Mesendoderm (in vitro differentiated cells): ENCODE measurements at places on chromosomes 4 and X.
A peak's percentile ranks its signal among the peaks of the same experiment; 100 is the strongest.

DNA sequence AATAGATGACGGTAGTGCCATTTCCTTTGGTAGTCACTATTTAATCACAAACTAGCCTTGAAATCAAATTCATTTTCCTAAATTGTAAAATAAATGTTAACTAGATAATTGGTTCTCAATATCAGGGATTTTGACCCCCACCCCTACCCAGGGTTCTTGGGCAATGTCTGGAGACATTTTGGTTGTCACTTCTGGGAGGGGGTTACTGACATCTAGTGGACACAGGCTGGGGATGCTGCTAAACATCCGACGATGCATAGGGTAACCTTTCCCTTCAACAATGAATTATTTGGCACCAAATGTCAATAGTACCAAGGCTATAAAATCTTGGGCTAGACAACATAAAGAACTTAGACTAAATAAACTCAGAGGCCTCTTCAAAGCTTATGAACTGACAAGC, 285.8 kb upstream of the TRPC5 start:
- peak; percentile 25 for DNase-seq

DNA sequence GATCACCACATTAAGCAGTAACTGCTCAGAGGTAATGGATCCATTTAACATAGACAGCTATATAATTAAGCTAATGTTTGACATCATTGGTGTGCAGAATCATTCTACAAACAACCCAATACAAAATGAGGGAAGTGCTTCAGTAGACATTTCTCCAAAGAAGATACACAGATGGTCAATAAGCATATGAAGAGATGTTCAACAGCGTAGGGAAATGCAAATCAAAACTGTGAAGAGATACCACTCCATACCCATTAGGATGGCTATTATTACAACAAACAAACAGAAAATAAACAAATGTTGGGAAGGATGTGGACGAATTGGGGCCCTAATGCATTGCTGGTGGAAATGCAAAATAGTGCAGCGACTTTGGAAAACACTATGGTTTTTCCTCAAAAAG, 294.6 kb downstream of the ANK2 start:
- no peak for DNase-seq

GRCh38 chr4:138686106-138686835, 329.3 kb upstream of the NOCT start:
- DNase-seq, result no peak

DNA sequence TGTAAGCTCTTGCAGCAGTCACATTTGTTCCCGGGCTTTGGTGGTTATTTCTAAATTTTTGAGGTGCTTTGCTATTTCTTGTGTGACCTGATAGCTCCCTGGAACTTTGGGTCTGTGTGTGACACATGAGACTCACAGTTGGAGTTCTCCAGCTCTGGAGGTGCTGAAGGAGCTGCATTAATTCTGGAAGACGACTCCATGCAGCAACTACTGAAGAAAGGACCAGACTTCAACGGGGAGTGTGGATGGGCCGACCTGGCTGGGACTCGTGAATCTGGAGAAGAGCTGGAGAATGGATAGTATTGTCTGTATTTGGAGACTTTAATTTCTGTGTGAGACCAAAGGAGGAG, 1.5 kb downstream of the MRFAP1 start:
- DNase-seq, result no peak

DNA sequence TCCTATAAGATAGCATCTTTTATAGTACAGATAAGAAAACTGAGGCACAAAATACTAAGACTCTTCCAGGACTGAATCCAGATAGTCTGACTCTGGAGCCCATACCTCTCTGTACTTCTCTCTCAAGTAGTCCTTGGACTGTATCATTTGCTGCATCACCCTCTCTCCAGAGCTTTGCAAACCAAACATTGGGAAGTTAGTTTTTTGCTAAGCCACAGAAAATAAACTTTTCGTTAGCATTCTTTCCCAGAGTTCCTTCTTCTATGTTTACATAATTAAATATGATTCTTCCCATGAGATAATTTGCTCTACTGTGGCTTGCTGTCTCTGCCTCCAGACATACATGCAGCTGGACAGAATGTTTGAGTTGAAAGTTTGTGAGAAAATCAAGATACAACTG, 22.0 kb downstream of the PPEF2 start:
- no peak for DNase-seq

DNA sequence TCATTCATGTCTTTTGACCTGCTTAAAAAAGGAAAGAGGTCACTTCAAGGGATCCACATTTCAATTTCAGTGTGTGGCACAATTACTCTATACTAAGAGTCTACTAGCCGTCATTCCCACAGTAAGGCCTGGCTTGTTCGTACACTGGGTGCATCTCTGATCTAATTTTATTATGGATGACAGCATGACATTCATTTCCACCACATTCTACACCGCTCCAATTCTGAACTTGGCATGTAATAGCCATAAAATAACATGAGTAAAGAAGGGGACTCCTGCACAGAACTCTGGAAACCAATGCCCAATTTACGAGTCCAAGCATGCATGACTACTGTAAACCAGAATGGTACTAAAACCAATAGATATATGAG, 51.1 kb downstream of the HAND2 start:
- DNase-seq, result no peak

DNA sequence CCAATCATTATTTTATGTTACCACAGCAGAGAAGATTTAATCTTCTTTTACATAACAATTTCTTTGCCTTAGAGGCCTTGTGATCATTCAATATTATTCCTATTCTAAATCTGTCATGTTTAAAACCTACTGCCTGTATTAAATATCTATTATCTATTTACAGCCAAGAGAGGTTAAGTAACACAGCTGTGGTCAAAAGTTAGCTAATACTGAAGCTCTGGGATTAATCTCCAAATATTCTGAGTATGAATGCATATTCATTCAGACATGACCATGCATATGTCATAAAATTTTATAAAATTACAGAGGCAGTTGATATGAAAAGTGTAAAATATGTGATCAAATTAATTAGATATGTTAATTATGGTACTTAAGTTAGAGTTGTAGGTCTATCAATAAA, 187.9 kb upstream of the MAB21L2 start:
- no peak for DNase-seq

GRCh38 chr4:1792158-1792831, 798 bp upstream of the FGFR3 start:
- DNase-seq, result no peak

- DNase-seq, result peak; percentile 67
These were observed 12.0 kb upstream of the DCHS2 start for GRCh38 chr4:154503598-154503997.

- DNase-seq, result no peak
These were observed 19.9 kb downstream of the DCHS2 start for GRCh38 chr4:154471526-154472331.

GRCh38 chr4:100848841-100849240, 331.0 kb upstream of the EMCN start:
- DNase-seq, result peak; percentile 80

DNA sequence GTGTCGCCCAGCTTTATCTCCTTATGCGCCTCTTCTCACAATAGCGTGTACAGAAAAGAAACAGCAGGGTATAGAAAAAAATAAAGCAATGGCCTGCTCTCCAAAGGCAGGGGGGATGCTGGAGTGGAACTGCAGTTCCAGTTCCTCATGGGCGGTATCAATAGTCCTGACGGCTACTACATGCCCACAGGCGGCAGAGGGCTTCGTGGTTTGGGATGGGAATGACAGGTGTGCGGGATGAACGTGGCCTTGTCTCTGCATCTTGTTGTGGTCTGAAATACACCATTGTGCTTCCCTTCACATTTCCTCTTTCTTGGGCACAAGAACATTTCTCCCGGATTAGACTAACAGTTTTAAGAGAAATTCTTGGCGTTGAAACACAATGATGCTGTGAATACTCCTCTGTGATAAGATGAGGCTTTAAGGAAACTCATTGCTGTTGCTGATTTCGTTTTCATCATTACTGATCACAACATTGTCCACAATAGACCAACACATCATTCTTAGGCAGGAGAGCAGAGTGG, 124.1 kb upstream of the IGFBP7 start:
- no peak for DNase-seq

DNA sequence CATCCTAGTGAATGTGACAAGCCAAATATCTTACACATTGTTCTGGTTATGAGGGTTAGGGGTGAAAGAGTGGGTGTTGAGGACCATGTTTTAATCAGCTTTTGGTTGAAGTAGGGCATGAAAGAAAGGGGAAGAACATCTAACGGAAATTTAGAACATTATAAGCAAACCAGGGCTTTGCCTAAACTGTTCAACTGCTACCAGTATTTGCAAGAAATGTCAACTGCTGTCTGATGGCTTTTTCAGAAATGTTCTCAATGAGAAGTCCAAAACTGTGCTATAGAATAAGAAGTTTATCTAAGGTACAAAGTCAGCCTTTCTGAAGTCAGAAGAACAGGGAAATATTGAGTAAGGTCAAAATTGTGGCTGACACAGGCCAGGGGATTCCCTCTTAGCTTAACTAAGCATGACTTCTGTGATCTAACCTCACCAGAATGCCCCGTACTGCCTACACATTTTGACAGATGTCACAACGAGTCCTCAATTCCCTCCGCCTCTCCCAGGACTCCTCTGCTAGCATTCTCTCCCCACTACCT, 67.1 kb downstream of the DTHD1 start:
- DNase-seq, result no peak

GRCh38 chrX:13007519-13008188, 32.7 kb downstream of the TMSB4X start:
- no peak for DNase-seq

DNA sequence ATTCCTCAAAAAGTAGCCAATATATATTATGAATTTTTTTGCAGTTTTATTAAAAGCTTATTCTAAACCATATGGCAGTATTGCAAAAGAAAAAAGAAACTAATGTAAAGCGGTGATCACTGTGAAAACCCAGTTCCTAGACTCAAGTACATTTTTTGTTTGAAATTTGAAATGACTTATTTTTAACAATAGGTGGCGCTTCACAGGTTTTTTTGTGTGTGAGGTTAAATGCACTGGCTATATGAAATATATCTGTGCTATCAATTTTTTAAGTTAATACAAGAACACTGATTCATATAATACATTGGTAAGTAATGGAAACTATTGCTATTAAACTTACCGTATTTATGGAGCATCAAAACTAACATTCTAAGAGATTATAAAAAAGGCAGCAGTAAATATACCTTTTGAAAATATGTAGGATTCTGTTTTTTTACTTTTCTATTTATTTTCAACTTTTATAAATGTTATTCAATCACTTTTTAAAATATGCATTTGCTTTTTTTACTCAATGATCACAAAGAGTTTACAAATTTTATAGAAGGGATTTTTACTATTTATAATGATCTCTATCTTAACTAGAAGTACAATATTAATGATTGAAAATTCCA, 5.6 kb upstream of the SPRY1 start:
- DNase-seq, result peak; percentile 16

- DNase-seq, result peak; percentile 79
These were observed 19.5 kb downstream of the RELL1 start for GRCh38 chr4:37666625-37667071.

- DNase-seq, result peak; percentile 51
These were observed 24.6 kb upstream of the GPR50 start for GRCh38 chrX:151151665-151152267.

DNA sequence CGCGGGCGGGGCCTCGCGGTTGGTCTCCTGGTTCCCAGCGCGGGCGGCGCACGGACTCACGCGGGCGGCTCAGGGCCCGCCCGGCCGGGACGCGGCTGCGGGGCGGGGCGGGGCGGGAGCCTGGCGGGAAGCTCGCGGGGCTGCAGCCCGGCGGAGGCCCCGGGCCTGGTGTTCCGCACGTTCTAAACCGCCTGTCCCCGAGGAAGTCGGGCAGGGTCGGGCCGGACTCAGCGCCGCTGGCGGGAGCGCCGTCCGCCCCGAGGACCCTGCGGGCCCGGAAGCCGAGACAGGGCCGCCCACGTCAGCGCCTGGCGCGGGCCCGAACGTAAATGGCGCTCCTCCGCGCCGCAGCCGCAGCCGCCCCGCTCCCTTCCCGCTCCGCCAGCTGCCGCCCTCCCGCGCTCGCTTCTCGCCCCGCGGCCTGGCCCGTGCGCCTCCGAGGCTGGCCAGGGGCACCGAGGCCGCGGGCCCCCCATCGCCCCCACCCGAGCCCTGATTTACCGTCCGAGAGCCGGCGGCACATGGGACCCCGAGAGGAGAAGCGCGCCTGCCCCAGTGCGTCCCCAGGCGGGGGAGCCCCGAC, 309 bp upstream of the CTBP1 start:
- peak; percentile 89 for DNase-seq

DNA sequence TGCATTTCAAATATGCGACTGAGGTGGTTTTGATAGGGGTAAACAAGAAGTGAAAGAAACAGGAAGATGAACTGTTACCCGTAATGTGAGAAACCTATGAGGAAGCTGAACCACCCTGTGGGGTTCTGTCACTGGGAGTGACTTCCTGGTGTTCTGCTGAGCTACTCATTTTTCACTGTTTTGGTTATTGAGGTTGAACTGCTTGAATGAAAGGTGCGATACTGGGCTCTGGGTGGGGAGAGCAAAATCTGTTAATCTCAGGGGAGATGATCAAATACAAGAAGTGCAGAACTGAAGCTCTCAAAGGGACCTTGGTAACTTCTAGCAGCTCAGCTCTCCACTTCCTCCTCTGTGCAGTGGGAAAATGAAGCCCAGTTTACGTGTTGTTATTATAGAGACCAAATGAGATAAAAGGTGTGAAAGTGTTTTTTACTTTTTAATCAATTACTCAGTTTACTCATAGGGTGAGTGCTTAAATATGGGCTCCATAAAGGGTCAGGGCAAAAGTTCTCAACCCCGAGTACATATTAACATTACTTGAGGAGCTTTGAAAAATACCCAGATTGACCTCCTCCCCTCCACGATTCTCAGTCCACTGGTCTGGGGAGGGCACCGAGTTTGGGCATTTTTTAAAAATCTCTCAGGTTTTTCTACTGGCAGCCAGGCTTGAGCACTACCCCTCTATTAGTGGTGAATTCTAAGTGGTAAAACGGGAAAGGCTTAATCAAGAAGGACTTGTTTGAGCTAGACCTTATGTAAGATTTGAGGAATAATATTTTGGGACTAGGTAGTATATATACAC, 66.7 kb downstream of the COQ2 start:
- no peak for DNase-seq

DNA sequence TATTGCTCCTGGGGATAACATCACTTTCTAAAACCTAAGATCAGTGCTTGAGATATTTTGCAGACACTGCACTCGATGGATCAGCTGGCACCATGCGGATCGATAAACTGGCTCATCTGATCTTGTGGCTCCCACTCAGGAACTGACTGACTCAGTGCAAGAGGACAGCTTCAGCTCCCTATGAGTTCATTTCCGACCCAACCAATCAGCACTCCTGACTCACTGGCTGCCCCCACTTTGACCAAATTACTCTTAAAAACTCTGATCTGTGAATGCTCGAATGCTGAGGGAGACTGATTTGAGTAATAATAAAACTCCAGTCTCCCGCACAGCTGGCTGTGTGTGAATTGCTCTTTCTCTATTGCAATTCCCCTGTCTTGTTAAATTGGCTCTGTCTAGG, 110.1 kb downstream of the ANAPC4 start:
- no peak for DNase-seq

DNA sequence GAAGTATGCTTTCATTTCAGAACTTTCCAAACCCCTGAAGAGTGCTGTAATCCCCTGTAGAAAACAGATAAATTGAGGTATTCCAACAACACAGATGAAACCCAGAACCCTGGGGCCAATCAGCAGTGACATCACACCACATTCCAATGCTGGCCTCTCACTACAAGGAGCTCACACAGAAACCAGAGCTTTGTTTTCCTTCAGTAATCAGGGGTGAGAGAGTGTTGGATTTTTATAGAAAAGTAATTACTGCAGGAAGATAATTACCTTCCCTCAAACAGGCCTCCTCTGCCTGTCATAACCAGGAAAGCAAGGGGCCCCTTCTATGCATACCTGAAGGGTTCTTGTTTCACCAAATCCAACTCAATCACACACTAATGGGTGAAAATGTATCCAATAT, 246.2 kb downstream of the SCFD2 start:
- DNase-seq, result peak; percentile 97

- DNase-seq, result peak; percentile 7
These were observed 48.0 kb upstream of the TMEM131L start for GRCh38 chr4:153418121-153418520.
